Pons (tissue), 1 donor: ENCODE measurements at places on chromosomes 3 and 15.

GRCh38 chr3:124867511-124867910 lies 19.7 kb downstream of the ITGB5 start:
- DNase-seq = no peak

DNA sequence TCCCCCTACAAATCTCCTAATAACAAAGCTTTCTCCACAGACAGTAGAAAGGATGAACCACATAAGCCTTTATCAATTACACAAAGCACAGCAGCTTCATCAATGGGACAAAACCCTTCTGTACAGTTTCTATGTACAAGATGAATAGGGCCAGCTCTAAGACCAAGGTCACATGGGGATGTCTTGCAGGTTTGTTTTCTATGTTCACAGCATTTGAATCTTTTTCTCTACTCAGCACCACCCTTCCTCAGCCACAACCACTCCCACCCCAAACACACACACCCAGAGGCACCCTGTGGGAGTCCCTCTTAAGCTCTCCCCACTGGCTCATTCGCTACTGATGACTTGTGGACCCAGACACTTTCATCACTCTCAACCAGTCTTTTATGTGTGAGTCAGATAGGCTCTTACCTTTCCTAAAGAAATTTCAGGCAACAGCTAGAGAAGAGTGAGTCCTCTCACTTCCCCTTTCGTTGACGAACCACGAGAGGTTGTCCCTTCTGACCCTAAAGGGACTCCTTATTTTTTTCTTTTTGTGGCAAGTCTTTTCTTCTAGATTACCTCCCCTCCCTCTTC lies 57.9 kb downstream of the ARHGAP31 start:
- DNase-seq = peak; percentile 49

DNA sequence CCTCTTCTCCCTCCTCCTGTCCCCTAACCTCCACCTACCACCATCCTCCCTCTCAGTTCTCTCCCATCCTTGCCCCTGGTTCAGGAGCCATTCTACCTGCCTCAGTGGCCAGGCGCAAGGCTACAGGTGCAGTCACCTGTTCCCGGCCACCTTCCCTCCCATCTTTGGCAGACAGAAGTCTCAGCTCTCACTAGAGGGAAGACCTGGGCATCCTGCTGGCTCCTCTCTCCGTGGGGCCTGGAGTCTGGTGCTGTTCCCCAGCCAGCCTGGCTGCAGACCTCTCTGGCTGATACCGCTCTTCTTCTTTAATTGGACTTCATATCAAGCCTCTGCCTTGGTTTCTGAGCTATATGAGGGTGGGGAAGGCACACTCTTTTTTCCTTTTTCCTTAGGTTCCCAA lies 53.0 kb upstream of the SLC6A1 start:
- no peak for DNase-seq

- DNase-seq = no peak
Measured at GRCh38 chr3:125349556-125350165, 25.5 kb downstream of the ZNF148 start.

- peak; percentile 26 for DNase-seq
Measured at GRCh38 chr3:12922306-12922705, 80.9 kb upstream of the RPL32 start.

DNA sequence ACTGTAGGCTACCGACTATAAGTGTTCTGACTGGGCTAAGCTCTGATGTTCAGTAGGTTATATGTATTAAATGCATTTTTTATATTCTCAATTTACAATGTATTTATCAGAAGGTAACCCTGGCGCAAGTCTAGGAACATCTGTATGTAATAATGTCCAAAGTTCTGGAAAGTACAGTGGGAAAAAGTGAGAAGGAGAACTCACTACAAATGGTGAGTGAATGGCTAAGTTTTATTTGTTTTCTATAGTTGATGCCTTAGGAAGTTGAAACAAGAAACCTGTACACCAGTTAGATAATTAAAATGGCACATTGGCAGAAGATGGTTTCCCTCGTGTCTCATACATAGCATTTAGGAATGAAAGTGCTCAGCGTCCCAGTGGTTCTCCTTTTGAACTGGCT lies 333.4 kb upstream of the THRB start:
- no peak for DNase-seq

DNA sequence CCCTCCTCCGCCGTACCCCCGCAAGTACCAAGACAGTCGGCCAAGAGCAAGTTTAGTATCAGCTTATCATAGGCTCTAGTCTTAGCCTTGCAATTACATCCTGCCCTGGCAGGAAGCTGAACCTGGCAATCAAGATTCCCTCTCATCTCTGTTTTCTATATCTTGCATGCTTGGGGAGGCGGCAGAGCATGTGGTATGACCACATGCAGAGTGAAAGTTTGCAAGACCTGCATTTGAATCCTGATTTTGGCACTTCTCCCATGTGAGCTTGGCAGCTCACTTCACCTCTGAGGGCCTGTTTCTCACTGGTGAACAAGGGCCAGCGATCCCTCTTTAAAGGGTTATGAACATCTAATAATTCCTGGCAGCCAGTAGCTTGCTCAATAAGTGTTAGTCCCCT lies 106.1 kb upstream of the FRMD4B start:
- no peak for DNase-seq

- DNase-seq = no peak
Measured at GRCh38 chr3:38136393-38136776, 542 bp downstream of the ACAA1 start.

GRCh38 chr3:194816748-194817591 lies 131.3 kb downstream of the FAM43A start:
- no peak for DNase-seq

DNA sequence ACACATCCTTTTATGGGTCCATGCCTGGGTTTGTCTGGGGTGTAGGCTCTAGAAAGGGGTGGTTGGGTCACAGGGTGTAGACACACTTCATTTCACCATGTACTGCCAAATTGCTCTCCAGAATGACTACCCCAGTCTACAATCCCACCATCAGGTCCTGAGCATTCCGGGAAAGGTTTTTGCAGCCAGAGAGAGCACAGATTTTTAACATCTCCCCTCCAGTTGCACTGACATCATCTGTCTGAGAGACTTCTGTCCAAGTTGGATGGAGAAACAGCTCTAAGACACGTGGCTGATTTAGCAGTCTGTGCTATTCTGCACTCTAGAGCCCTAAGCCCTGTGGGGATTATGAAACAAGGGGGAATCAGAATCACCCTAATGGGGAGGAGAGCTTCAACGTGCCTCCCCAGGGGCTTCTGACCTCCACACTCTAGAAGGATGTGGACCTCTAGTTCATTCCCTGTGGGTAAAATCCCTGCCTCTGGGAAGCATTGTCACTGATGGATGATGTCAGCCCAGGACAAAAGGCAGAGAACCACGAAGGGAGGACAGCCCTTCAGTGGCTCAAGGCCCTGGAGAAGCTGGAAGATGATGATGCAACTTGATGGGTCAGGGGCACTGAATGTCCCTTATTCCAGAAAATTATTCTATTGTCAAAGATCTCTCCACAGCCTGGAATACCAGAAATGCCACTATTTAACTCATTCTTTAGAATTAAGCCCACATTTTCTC lies 71.5 kb downstream of the CD200R1L start:
- no peak for DNase-seq
